Stimulated activated CD8-positive, alpha-beta memory T cell treated with anti-CD3 and anti-CD28 coated beads, Interleukin-2, amount 100 ng/mL, for 1 hour (primary cell): ENCODE measurements at places on chromosomes 16 and 17.

- no peak for DNase-seq
Observed at GRCh38 chr16:88866151-88866920, at the start of gene PABPN1L. Gene PABPN1L, minus strand, starts transcription at chr16:88866660. Its CDS starts 54 bp downstream, at chr16:88866606.

GRCh38 chr16:53872248-53873221 is 168.6 kb downstream of the FTO start:
- no peak for DNase-seq

GRCh38 chr17:5557485-5557884 is 26.8 kb downstream of the NLRP1 start:
- DNase-seq: no peak

DNA sequence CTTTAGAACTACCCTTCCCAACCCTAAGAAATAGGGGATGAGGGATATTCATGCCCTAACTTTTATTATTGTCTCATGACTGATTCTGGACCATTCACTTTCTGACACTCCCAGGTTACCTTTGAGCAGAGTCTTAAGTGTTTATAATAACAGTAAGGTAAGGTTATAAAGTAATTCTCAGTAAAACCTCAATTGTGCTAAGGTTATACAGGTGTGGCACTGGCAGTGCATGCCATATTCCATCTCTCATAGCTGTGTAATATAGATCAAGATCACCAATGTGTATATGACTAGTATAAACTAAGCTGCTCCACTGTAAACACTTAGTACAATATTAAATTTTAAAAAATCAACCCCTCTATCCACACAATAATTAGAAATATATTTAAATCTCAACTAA is 89.1 kb downstream of the KCNJ2 start:
- DNase-seq: no peak

- DNase-seq: no peak
Observed at GRCh38 chr17:38464723-38465390, 36.6 kb downstream of the ARHGAP23 start.

- DNase-seq: no peak
Observed at GRCh38 chr16:2194166-2194834, 2.1 kb downstream of the CASKIN1 start.

DNA sequence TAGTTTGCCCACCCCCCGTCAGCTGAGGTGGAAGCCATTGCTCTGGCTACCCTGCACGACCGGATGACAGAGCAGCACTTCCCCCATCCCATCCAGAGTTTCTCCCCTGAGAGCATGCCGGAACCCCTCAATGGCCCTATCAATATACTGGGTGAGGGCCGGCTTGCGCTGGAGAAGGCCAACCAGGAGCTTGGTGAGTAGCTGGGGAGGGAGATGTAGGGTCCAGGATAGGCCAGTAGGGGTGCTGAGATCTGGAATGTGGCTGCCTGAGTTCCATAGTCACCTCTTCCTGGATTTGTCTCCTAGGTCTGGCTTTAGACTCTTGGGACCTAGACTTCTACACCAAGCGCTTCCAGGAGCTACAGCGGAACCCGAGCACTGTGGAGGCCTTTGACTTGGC is 6.4 kb downstream of the PFAS start:
- no peak for DNase-seq

DNA sequence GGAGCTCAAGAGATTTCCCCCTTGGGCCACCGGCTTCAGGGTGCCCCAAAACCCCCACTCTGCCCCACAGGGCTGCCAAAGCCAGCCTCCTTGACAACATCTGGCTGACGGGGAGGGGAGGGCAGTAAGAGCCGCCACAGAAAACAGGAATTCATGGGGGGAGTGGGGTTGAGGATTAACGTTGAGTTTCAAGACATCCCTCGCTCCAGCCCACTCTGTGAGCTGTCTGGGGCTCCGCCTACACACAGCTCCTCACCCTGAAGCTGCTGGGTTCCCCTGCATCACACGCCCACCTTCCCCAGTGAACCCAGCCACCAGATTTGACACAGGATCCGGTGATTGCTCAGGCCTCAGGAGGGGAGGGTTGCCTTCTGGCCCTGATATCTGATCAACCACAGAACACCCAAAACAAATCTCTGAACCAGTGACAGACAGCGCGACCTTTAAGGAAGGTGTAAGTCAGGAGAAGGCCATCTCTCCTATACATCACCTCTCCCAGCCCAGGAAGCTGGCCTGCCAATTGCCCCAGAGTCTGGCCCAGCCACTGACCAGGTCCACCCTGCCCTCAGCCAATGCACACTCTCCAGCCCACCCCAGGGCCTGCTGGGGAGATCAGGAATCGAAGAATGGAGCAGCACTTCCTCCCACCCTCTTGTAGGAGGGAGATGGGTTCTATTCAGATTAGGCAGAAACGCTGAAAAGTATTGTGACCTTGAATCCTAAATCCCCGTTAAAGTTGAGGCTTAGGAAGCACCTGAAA is 132.1 kb downstream of the CLEC16A start:
- DNase-seq: peak; percentile 16

- no peak for DNase-seq
Observed at GRCh38 chr17:82912484-82913089, 72.8 kb upstream of the ZNF750 start.

GRCh38 chr17:14693382-14693781 is 392.5 kb downstream of the HS3ST3B1 start:
- no peak for DNase-seq

GRCh38 chr17:57739402-57740234 is 5.5 kb downstream of the CCDC182 start:
- no peak for DNase-seq

DNA sequence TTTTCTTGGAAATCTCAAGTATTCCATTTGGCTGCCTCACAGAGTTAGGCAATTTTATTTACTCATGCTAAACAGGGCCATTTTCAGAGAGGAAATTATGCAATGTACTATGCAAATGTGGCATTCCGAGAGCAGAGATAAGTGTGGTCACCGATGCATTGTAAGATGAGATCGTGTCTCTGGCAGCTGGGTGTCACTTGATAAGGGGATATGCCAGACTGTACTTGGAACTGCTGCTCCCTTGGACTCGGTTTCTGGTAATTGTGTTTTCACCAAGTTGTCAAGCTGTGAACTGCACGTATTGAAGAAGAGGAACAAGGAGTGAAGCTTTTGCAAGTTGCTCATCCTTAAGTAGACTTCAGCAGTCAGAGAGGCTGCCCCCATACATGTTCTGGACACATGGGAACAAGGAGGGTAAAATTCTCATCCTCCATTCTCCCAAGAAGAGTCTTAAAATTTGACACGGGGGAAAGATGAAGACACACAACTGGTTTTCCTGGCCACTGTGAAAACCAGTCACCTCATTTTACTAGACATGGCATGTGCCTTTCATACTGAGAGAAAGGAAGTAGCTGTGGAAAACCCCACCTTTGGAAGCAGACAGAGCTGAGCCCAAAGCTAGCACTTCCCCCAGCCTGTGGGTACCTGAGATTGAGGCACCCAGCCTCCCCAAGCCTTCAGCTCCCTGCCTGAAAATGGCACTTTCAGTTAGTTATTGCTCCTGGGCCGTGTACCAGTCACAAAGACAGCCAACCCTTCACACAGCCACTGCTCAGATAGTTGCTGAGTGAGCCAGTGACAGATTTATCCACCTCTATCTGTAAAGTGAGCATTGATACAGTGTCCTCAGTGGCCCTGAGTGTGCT is 150.7 kb downstream of the SOCS1 start:
- DNase-seq: no peak

DNA sequence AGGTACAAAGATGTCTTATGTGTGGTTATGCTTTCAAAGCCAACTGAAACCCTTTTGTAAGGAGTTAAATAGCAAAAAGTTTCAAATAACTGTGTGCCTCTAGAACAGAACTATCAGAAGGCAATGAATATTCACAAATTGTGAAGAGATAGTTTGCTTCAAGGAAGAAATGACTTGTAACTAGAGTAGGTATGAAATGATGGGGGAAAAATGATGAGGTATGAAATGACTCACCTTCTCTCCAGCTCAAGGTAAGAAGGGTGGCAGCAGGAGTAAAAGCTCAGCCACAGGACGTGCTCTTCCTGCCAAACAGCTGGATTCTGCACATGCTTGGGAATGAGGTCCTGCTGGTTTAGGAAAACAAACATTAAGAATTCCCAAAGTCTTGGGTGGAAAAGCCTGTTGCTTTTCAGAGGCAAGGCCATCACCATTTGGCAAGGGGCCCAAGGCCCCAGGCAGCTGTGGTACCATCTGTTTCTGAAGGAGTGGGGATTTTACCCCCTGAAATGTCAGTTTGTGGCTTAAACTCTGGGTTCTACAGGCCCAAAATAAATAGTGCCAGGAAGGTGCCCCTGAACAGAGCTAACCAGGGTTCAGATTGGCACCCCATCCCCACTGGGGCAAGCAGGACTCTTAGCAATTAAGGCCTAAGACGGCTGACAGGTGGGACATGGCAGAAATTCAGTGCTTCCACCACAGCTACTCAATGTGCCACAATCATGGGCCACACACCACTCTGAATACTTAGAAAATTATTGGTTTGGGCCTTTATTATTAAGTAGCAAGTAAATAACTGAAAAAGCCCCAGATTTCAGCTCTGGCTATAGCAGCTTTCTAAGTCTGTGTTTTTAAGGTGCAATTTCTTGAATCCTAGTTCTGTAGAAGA is 13.3 kb downstream of the HERPUD1 start:
- DNase-seq: no peak

DNA sequence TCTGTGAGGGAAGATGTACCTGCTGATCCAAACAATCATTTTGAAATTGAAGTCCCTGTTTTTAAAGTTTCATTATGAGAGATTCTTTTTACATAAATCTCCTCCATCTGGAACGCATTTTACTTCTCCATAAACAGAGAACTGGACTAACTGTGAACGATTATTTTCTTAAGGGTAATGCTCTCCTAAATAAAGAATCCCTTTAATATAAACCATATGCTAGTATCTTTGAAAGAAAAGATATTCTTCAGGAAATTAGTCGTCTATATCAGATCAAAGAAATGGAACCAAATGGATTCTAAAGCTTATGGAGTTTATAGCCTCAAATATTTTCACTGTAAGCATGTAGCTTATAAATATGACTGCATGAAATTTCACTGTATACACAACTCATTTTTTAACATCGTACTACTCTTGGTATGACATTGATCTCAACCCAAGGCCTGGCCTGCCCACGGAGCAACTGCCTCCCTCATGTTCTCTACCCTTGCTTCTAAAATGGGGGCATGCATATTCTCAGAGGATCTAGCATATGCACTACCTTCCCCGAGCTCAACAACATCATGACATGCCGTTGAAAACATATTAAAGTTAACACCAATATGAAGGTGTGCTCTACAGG is 66.4 kb downstream of the MYH10 start:
- no peak for DNase-seq

DNA sequence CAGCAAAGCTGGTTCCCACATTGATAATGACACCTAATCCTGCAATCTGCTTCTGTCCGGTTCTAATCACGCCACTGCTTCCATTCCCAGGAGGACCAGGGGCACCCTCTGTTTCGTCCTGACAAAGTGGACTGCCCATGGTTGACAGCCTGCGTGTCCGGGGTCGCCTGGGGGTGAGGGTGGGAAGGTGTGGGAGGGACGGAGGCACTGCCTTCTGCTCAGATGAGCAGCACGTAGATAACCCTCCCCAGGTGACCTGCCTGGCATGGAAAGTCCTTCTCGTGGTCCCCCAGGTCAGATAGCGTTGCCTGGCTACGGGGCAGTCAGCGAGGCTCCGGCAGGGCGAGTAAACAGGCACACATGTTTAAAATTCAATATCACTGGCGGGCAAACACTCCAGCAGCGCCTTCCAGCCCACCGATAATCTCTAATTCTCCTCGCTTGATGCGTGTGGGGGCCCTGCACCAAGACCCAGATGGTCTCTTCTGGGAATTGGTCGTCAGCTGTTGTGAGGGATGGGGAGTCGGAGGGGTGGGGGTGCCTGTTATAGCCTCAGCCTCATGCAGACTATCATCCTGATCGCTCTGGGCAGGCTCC is 132.2 kb downstream of the RAP1GAP2 start:
- DNase-seq: no peak

GRCh38 chr16:57624044-57624688 is 4.3 kb upstream of the ADGRG1 start:
- no peak for DNase-seq

DNA sequence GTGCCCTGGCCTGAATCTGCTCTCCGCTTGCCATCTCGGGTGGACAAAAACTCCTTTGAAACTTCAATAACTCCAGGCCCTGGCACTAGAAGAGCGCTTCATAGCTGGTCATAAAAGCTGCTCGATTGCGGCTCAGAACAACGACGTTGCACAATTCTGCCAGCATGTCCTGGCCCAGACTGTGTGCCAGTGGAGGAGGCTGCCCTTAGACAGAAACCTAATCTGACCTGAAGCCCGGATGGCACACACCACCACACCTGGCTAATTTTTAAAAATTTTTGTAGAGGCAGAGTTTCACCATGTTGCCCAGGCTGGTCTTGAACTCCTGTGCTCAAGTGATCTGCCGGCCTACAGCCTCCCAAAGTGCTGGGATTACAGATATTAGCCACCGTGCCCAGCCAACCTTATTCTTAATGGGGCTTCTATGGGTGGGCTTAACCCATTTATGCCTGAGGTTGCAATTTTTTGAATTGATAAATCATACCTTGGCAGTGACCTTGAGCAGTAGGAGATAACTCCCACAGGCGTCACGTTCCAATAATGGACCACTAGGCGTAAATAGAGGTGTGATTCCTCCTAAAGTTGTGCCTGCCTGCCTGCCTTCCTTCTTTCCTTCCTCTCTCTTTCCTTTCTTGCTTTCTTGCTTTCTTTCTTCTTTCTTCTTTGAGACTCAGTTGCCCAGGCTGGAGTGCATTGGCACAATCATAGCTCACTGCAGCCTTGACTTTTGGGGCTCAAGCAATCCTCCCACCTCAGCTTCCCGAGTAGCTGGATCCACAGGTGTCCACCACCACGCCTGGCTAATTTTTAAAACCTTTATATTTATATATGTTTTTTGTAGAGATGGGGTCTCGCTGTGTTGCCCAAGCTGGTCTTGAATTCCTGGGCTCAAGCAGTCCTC is 1.1 kb upstream of the PPL start:
- DNase-seq: no peak

GRCh38 chr17:80596760-80597608 is 52.3 kb downstream of the RPTOR start:
- no peak for DNase-seq

- DNase-seq: no peak
Observed at GRCh38 chr16:9235867-9236266, 144.4 kb downstream of the HAPSTR1 start.

DNA sequence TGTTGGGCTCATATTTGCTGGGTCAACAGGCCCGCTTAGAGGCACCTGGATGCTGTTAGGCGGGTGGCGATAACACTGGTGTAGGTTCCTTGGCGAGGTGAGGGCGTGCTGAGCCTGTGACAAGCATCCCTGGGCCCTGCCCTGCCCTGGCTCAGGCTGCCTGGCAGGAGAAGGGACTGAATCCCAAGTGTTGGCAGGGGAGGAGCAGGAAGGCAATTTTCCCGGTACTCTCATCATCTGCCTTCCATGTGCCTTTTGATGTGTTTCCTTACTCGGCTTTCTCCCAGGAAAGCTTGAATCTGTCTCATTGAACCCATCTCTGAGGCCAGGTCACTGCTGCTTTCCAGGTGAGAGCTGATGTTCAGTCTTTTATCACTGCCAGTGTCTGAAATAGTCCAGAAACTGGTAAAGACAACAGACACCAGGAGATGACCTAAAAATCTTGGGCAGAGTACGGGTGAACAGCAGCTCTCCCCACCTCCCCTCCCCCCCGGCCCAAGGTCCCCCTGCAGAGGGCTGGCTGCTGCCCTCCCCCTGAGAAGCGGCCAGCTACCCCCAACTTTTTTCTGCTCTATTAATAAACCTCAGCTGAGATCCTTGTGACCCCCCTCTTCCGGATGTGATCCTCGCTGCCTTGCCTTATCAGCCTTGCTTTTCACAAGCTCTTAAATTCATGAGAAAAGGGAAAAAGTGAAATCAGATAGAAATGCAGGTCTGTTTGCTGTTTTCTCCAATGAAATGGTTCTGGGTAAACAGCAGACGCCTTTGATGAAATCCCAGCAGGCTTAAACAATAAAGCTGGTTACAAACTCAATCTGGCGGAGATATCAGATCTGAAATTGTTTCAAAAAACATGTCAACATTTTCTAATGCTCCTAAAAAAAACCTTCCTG is 29.0 kb downstream of the RTN4RL1 start:
- DNase-seq: no peak
